COLO829 (cell line): ENCODE measurements at places on chromosomes 2 and 18.

- DNase-seq = no peak
These were observed 107.9 kb downstream of the TMEM163 start for GRCh38 chr2:134610871-134611270.

DNA sequence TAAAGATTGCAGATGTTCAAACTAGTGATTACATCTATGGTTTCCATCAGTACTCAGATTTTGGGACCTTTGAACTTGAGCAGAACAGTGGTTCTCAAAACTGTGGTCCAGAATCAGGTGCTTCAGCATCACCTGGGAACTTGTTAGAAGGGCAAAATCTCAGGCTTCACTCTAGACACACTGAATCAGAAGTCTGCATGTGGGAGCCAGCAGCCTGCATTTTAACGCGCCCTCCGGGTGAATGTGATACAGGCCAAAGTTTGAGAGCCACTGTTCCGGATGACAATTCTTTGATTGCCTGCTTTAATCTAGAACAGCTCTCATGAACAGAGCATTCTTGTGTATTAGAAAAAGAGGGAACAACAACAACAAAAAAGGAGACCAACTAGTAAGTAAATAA lies 261.7 kb downstream of the GPD2 start:
- no peak for DNase-seq

DNA sequence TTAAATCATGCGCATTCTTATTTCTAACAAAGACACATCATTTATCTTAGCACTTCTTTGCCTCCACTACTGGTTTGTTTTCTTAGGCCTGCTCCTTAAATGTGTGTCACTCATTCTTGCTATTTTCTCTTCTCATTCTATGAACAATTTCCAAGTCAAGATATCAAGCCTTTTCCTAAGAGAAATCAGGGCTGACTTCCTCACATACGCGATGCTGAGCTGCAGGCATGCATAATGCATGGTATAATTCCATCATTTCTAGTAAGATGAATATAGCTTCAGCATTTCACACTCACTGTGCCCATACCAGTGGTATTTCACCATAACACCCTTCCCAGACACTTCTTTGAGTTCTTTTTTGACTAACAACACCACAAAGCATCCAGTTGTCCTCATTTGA lies 838.9 kb upstream of the DDX18 start:
- DNase-seq = no peak

DNA sequence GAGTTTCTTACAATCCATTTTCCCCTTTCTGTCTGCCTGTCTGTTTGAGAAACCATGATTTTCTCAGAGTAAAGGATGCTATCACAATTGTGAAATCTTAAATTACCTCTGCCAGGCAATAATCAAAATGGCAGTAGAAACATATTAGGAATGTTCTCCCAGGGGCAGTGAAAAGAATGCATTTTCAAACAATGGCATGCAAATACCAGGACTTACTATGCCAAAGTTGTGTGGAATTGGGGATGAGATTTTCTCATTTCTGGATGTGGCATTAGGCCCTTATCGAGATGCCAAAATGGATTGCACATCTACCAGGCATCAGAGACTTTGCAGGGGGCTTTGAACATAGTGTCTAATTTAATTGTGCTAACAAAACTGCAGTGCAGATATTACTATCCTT lies 821.4 kb downstream of the RNF144A start:
- no peak for DNase-seq

- no peak for DNase-seq
These were observed 786.6 kb upstream of the RAB6C start for GRCh38 chr2:129192841-129193253.

DNA sequence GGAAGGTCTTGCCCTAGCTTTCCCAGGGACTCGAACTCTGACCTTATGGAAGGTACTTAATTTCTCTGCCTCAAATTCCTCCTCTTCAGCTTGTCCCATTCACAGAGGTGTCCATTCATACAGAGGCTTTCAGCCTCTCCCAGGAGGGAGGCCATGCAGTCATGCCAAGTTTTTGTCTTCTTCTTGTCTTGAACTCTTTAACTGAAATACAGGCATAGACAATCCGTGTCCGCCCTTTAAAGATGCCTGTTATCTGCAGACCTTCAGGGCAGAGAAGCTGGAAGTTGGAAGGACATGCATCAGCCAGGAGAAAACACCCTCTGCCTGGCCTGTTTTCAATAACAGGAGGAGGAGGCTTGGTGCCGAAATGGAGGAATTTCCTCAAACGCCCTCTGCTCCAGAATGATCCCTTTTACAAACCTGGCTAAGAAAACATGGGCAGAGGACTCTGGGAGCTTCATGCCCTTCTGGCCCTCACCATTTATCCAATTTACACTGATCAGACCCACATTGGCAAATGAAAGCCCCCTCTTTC lies 308.3 kb downstream of the MYCN start:
- no peak for DNase-seq
